ENCODE measurements at places on chromosomes 2 and 18.

DNA sequence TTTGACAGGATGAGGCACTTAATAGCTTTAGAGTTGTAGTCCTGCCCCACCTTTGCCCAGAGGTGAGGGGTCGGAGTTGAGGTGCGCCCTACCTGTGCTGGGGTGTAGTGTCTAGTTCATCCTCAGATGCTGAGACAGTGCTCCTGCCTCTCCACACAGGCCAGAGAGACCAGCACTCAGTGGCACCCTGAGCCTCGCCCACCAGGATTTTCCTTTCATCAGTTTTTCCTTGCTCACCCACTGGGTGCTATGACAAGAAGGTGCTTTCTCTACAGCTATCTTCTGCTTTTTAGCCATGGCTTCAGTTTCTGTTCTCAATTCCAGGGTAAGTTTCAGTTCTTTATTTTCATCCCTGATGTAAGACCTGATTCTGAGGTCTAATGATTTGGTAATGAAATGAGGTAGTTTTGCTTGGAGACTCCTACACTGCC, 16.8 kb upstream of the TMEM131 start:
- DNase-seq, result no peak

DNA sequence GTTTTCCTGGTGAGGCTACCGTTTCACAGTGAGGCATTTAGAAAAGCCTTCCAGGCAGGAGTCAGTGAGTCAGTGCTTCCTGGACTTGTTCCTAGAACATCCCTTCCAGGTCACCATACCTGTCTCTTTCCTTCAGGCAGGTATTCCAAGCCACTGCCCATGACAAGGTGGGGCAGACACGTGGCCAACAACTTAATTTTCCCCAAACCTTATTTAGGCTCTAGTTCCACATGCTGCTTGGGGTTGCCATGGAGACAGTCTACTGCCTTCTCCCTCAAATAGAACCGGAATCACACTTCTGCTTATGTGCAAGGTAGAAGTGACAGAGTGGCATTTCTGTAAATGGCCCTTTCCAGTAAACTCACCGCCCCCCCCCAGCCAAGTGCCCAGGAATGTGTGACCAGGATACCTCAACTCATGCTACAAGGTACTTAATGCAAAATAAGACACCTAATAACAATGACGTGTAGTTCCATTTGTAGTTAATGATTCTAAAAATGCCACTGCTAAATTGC, 258.3 kb downstream of the PRKCE start:
- DNase-seq, result no peak

- DNase-seq, result peak; percentile 64
Measured at GRCh38 chr2:40103590-40103989, 324.5 kb upstream of the THUMPD2 start.

DNA sequence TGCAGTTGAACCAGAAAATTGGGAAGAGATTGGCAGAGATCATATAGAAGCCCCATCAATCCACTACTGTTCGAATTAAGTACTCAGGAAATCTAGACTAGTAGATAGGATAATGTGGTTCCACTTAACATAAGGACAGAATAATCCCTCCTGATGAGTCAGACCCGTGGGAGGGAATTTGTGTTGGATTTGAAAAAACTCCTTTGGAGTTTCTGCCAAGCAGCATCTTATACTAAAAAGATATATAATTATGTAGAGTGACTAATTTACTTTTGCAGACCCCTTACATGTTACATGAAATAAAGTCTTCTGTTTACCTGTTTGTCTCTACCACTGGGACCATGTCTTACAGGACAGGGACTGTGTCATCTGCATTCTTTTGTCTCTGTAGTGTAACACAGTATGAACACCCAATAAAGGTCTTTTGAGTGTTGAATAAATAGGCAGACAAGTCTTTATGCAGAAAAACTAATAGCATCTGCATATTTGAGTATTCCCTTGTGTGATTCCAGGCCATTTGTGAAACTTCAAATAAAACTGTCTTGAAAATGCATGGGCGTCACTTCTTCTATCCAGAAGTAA, 122.6 kb upstream of the DNAJC10 start:
- peak; percentile 38 for DNase-seq

DNA sequence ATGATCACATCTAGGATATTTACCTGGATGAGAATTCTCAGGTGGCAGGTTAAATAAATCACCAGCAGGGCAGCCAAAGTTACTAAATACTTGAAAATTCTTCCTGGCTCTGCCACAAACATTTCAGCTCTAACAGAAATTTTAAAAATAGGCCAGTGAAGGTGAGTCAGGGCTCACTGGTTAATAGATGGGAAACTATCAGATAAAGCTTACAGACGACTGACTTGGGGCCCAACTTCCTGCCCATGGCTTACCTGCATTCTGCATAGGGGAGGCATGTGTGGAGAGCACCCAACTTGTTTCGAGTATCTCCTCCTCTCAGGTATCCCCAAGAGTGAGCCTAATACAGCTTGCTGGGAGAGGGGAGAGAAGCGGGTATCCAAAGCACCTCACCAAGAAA, 57.8 kb downstream of the SPRED2 start:
- DNase-seq, result no peak

GRCh38 chr2:129915303-129915840, 64.1 kb upstream of the RAB6C start:
- DNase-seq, result no peak

DNA sequence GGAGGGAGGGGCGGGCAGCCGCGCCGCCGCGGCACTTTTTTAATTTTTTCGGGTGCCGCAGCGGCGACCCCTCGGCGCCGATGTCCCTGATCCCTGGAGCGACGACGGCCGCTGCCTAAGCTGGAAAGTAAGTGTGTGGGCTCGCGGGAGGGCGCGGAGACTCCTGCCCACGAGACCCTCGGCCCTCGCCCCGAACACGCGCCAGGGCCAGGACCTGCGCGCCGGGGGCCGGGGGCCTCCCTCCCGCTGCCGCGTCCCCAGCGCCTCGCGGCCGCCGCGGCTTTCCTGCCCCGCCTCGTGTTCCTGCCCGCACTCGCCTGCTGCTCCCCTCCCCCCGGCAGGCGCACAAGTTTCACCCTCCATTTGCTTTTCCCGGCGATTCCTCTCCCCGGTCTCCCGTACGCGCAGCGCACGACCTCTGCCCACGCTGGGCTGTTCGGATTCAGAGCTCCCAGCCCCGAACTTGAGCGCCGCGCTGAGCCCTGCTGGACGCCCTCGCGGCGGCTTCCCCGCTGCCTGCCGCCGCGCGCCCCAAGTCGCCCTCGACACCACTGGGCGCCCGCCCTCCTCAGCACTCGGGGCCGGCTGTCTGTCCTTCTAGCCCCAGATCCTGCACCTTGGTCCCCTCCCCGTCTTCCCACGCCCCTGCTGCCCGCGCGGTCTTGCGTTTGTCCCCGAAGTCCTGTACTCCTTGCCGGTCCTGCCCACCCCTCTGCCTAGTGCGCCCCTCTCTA, 507 bp downstream of the PKP4 start:
- peak; percentile 12 for DNase-seq

DNA sequence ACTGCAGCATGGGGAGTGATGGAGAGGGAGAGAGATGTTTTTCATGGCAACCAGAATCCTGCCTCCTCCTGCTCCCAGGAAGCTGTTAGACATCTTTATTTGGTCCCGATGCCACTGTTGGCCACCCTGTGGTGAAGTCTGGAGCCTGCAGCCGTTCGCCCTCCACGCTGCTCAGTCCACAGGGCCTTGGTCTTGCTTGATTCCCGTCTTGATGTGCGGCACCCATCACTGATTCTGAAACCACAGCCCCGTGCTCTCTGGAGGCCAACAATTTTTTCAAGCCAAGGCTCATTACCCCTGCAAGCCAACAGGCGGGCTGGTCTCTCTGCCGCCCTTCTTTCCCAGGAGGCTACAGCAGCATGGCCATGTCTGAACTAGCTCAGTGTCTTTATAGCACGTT, 24.5 kb downstream of the SIGLEC15 start:
- DNase-seq, result no peak

DNA sequence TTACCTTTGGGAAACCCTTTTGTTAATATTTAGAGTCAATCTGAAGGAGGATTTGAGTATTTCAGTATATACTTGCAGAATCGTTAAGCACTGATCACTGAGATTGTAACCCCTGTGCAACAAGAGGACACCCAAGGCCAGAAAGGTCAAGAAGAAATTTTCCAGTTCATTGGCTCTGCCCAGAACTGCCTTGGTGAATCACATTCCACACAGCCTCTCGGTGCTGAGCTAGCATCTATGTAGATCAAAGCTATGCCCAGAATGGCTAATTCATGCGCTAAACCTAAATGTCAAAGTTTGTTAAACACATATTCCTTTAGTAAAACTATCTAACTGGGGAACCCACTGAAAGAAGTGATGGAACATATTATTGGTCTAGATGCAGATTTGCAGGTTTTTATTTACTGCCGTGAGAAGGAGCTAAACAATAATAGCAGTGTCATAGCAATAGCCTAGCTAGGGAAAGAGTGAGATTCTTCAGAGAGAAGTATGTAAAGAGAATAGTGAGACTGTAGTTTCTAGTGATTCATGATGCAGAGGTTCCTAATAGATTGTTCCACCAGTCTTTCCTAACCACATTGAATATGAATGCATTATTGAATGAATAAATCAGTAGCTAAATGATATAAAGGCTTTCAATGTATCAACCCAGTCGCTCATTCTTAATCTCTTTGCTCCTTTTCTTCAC, 423.2 kb upstream of the CRIM1 start:
- no peak for DNase-seq
